ENCODE measurements at places on chromosomes 1 and 21.
A peak's percentile ranks its signal among the peaks of the same experiment; 100 is the strongest.

DNA sequence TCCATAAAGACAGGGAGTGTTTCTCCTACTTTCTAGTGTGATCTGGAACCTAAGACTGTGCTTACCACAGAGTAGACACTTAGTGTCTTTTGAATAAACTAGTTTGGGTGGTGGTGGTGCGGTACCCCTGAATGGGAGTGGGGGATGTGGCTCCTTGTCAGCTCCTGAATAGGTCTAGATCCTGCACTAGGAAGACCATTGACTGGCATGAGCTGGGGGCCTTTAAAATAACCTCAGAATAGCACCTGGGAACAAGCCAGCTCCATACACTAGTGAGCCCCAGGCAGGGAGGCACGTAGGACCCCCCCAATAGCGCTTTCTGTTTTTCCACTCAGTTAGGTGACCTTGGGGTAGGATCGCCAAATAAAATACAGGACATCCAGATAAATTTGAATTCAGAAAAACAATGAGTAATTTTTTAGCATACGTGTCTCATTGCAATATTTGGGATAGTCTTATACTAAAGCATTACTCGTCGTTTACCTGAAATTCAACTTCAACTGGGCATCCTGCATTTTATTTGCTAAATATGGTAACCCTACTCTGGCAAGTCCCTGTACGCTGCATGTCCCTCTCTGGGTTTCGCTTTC is 45.6 kb downstream of the AZIN2 start:
- no peak for DNase-seq

- no peak for DNase-seq
These were observed 746.5 kb upstream of the CHRM3 start for GRCh38 chr1:238639861-238640260.

GRCh38 chr1:11701551-11701961 is 10.0 kb downstream of the DRAXIN start:
- no peak for DNase-seq

DNA sequence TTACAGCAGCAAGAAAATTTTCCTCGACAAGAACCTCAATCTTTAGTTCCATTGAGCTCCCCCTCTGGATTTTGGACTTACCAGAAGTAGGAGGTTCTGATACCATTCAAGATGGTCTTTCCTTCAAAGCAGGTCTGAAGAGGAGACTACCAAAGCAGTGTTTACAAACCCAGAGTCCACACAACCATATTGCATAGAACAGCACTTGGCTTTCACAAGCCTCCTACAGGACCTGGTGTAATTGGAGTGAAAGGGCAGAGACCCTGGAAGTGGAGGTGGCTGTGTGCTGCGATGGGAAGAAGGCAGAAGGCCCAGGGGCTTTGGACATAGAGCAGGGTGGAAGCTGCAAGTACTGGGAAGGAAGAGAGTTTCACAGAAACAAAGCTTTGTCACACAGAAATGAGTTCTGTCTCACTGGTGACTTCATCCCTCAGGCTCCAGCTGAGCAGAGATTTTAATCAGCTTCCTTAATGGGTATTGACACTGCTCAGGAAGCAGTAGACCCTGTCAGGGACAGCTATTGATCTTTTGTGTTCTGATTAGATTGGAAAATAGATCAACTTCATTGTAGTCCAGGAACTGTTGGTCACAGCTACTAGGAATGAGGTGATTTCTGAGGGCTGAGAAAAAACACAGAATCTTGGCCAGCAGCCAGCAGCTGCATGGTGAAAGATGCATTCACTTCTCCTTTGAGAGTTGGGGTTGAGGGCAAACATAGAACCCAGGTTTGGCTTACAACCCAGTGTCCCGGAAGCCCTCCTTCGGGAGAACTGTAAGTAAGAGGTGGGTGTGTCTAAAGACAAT is 124.0 kb downstream of the SYT2 start:
- no peak for DNase-seq

- no peak for DNase-seq
These were observed 27.5 kb upstream of the TMEM54 start for GRCh38 chr1:32928715-32929114.

DNA sequence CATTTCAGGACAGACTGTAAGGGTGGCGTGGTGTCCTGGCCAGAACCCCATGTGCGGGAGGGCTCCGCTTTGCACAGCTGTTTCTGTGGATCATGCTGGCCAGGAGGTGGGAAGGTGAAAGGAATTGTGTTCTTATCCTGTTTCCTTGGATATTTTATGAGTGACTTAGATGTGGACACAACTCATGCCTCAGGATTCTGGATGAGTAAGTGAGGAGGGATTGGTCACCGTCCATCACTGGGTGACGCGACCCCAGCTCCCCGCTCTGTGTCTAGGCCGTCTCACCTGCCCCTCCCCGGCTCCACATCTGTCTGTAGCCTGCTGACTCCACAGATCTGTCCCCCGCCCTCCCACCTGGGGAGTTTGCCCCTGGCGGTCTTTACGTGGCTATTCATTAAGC is 48.8 kb downstream of the PIK3CD start:
- peak; percentile 38 for DNase-seq

- no peak for DNase-seq
These were observed at the start of gene S100A8 for GRCh38 chr1:153390938-153391710. TSS of gene S100A8 (minus strand) at chr1:153391073. CDS start at chr1:153390535, 538 bp downstream.

DNA sequence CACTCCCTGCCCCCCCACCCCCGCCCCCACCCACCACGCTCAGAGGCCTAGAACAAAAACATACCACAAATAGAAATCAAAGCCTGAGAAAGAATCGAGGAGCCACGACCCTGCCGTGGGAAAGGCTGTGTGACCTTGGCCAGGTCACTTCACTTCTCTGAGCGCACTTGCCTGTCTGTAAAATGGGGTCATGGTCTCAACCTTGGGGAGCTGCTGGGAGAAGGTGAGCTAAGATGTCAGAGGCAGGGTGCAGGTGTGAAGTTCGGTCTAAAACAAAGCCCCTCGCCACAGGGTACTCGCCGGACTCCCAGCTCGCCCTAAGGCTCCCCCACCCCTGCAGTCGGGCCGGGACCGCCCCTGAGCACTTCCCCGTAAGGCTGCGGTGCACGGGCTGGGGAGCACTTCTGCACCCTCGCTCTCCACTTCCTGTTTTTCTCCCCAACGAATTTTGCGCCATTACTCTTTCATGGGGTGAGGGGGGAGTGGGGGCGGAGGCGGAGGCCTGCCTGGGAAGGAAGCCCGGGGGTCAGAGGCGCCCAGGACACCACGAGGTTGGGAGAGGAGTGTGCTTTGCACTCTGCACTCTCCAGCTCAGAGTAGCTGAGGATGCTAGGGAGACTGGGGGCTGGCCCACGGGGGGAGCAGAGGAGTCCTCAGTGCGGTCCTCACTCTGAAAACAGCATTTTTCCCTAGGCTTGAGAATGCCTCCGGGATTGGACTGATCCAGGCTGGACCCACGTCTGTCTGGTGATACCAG is 21.9 kb upstream of the PIK3CD start:
- DNase-seq: no peak

- no peak for DNase-seq
These were observed 8.0 kb downstream of the ACBD6 start for GRCh38 chr1:180494370-180494769.

- no peak for DNase-seq
These were observed 90.5 kb downstream of the CDC42BPA start for GRCh38 chr1:227227761-227228160.

DNA sequence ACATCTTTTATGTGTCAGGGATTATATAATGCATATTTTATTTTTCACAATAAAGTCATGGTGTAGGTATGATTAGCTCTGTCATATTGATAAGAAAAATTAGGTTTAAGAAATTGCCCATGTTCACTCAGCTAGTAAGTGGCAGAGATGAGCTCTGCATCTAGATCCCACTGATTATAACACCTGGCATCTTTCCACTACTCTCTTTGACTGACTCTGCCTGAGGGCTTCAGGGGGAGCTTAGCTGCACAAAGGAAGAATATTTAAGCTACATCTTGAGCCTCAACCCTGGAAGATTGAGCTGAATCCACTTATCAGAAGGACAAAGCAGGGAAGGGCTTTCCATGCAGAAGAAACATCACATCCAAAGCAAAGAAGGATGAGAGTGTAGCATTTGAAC is 190.4 kb downstream of the MIS18A start:
- no peak for DNase-seq

GRCh38 chr1:54825696-54826095 is 24.6 kb upstream of the TTC22 start:
- no peak for DNase-seq

DNA sequence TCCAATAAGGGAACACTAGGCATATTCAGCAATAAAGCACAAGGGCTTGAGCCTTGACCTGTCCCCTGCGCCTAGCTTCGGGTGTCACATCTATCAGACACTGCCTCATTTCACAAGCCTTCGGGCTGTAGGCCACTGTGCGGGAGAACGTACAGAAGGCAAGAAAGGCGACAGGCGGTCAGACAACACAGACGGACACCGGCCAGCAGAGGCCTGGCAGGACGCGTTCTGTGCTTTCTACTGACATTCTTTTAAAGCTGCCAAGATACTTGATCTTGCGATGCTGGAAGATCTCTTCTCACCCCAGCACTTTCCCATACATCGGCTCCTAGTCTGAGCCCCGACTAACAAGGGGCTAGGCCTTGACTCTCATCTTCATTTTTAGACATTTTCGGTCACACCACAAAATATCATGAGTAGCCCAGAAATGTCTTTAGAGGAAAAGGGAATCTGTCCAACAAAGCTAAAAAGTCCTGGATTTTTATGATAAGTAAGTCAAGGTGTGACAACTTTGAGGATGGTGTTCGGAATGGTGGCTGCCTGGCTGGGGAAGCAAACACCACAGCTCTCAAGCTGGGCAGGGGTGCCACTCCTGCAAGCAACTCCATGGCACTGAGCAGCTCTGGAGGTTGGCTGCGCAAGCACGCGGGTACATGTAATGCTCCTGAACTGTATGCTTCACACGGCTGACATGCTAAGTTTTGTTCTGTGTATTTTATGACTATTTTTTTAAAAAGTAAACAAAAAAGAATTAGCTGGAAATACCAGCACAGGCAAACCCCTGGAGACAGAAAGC is 18.7 kb downstream of the RIPK4 start:
- no peak for DNase-seq

DNA sequence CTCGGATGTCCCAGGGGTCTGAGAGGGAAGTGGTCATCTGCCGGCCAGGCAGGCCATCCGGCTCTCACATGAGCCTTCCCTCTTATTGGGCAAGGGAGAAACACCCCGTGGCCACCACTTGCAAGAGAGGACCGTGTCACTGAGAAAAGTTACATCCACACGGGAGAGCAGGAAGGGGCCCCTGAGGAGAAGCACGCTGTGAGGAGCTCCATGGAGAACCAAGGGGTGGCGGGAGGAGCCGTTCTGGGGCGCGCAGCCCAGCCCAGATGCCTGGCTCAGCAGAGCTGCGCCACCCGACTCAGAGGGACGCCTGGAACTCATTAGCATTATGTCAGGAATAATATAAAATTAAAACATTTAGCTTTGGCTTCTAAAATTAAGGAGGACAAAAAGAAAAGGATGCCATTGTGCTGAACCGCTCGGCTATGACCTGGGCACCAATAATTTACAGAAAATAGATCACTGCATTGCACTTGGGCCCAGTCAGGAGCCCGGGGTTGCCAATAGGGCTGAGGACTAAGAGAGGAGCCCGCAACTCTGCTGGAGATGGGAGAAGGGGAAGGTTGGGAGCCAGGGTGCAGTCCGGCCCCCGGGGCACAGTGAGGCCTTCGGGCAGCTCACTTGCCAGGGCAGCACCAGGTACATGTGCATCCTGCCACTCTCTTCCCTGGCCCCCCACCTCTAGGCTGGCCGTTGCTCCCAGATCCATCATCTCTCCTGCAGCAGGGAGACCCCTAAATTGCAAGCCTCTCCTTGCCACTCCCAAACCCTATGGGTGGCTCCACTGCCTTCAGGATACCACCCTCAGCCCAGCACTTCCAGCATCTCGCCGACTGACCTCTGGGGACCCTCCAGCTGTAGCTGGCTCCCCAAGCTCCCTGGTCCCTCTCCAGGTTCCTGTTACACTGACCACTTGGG is 84.8 kb downstream of the DMRTB1 start:
- peak; percentile 78 for DNase-seq

DNA sequence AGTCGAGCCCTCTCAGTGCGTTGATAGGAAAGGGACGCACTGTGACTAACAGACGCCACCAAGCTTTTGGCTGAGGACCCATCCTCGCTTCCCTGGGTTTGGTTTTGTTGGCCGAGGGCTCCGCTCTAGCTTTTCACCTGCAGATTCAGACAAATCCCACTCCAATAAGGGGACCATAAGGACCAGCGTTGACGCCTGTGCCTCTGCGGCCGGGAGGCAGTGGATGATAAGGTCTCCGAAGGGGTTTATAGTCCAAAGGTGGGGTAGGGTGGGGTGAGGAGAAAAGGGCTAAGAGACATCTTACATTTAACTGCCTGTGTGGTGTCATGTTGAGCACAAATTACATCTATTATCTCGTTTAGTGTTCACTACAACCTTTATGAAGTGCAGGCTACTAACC is 760 bp downstream of the PEX14 start:
- no peak for DNase-seq

DNA sequence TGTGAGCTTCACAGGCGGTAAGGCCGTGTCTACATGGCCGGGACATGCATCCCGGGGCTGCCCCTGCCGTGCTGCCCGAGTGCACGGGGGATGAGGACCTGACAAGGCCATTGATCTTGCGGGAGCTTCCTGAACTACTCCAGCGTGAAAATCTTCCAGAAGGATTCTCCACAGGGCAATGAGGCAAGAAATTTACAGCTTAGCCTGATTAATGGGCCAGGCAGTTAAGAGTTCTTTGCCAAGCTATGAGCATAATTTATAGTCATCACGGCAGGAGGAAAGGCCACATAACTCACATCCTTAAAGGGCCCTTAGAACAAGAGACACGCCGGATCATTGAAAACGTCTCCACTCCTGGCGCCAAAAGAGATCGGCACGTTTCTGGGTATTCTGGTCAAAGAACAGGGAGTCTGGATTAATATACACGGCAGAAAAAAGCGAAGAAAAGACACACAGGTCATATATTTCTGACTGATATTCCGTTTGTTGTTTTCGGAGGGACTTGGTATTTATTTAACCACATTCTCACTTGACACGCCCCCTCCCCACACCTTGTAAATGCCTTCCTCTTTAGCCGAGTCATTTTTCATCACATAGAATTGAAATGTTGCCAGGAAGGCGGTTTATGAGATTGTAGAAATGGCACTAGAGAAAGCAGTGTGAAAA is 180.5 kb downstream of the DYRK1A start:
- no peak for DNase-seq

- no peak for DNase-seq
These were observed 18.0 kb downstream of the CD244 start for GRCh38 chr1:160844447-160845232.

- no peak for DNase-seq
These were observed 760 bp upstream of the TINAGL1 start for GRCh38 chr1:31575369-31576140.

- no peak for DNase-seq
These were observed 530.2 kb downstream of the PTPRC start for GRCh38 chr1:199168888-199169585.

DNA sequence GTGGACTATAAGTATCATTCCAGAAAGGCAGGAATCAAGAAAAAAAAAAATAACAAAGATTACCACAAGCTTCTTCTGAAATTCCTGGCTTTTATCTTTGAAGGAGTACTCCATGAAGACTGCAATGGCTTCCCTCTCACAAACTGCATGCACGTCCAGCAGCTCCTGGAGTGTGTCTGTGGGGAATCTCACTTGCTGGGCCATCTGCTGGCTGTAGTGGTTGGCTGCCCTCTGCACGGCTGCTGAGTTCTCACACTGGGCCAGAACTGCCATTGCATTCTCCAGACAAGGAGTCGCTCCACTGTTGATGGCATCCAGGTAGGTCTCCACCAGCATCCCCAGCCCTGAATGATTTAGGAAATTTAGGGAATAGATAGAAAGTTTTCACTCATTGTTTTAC is 23.3 kb upstream of the GBP2 start:
- DNase-seq: peak; percentile 26
